ENCODE measurements at places on chromosomes 3 and 15.

GRCh38 chr3:28791713-28792255 lies 443.2 kb upstream of the AZI2 start:
- DNase-seq, result no peak

GRCh38 chr3:47573190-47574172 lies 5.2 kb downstream of the CSPG5 start:
- DNase-seq, result no peak

DNA sequence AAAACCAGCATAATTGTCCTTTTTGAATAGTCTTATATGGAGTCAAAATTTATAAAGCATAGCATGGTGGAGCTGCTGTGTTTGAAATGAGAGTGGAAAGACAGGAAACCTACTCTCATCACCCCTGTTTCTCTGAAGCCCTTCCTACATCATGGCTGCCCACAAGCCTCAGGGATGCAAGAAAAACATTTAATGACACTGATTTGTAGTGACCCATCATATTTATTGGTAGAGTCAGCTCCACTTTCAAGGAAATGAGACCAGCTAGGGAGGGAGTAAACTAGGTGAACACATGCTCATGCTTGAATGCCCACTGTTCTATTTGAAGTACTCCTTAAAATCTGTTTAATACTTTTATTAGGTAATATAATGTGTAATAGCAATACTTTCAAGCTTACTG lies 494.3 kb upstream of the KCNMB2 start:
- no peak for DNase-seq

DNA sequence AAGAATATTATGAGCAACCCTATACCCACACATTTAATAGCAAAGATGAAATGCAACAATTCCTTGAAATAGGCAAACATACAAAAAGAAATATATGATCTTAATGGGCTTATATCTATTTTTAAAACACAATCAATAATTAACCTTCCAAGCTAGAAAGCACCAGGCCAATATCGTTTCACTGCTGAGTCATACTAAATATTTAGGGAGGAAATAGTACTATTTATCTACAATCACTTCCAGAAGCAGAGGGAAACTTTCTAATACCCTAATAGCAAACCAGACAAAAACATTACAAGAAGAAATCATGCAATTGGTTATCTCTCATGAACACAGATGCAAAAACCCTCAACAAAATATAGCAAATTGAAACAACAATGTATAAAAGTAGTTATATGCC lies 207.8 kb downstream of the MTHFS start:
- no peak for DNase-seq

DNA sequence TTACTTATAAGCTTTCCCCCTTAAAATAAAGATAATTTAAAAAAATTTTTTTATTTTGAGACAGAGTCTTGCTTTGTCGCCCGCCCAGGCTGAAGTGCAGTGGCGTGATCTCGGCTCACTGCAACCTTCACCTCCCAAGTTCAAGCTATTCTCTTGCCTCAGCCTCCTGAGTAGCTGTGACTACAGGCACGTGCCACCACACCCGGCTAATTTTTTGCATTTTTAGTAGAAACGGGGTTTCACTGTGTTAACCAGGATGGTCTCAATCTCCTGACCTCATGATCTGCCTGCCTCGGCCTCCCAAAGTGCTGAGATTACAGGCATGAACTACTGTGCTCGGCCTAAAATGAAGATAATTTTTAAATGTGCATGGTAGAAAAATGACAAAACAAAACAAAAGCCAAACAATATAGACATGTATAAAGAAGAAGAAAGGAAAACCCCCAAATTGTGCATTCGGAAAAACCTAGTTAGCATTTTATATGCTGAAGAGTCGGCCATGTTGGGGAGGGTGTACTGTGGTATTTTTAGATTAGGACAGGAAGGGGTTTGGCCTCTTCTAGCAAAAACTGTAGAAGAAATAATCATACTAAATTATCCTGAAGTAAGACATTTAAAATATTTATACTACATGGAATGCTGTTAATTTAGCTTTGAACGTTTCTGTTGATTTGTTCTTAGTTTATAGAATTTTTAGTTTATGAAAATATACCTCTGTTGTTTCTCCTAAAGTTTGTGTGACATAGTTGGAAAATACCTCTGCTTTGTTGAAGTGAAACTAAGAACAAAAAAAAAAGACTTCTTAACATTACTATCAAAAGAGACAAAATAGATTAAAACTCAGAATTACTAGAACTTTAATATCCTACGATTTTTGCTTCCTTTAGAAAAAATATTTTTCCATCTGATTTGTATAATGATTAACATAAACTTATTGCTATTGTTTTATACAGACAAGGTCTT lies 7.4 kb downstream of the APPL1 start:
- no peak for DNase-seq
